ENCODE measurements at places on chromosomes 6 and 20.

DNA sequence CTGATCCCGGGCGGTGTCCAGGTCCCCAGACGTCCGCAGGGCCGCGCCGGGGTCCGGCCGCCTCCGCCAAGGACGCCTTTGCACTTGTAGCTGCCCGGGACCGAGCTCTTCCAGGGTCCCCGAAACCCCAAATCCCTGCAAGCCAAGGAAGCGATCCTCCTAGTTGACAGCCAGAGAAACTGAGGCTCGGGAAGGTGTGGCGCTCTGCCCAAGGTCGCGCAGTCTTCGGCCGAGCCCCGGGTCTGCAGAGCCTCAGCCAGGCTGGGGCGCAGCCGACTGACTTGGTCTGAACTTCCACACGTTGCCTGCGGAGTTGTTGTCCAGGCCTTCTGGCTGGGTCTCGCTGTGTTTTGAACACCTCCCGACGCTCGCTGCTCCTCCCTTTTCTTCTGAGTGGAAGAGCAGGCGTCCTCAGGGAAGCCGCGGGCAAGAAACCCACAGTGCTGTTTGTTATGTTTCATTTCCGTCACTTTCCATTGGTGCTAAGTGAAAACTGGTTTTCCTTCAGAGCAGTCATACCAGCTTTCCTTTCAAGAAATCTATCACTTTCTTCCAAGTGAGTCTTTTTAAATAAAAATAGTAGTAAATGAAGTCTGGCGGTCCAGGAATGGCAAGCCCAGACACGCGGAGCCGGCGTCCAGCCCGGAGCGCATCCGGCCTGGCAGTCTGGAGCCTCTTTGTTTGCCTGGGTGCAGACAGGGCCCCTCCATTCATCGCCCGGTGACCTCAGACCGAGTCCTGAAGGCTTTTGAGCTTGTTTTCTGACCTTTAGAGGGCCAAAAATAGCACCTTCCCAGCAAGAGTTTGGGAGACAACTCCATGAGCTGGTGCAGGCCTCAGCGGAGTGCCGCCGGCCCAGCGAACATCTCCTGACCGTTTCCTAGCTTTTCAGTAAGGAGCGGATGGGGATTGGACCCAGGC, 698 bp downstream of the FAM210B start:
- peak; percentile 14 for DNase-seq

DNA sequence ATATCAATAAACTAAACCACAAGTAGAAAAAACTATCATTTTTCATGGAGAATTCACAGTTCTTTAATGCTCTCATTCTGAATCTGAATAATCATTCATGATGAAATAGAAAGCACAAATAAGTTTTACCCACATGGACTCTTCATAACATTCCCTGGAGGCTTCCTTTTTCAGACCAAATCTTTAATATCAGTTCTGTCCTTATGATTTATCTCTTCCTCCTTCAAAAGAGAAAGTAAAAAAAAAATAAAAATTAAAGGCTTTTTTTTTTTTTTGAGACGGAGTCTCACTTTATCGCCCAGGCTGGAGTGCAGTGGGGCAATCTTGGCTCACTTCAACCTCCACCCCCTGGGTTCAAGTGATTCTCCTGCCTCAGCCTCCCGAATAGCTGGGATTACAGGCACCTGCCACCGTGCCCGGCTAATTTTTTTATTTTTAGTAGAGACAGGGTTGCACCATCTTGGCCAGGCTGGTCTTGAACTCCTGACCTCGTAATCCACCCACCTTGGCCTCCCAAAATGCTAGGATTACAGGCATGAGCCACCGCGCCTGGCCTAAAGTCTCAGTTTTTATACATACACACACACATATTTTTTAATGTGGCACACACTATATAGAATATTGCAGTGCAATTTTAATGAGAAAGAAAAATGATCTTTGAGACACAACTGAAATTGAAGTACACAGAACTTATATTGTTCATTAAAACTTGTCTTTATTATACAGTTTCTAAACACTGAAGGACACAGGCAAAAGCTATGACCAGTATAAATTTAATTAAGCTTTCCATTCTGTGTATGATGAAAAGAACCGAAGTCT, 31.9 kb upstream of the ZNF217 start:
- DNase-seq = no peak

DNA sequence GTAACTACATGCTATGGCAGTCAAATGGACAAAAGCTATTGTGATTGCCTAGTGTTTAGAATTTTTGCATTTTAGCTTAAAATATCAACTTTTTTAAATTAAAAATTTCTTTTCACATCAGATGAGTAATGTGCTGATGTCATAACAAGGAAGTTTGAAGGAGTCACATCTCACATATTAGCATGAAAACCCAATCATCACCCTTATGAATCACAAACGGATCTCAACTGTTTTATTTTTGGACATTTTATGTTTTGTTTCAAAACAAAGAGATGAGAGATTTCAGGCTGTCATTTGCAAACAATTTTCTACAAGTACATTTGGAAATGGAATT, 53.6 kb upstream of the TRERF1 start:
- DNase-seq = no peak

- no peak for DNase-seq
Observed at GRCh38 chr20:44314870-44315269, 3.9 kb upstream of the FITM2 start.

- no peak for DNase-seq
Observed at GRCh38 chr20:24980291-24981053, 12.1 kb downstream of the APMAP start.

- DNase-seq = no peak
Observed at GRCh38 chr6:14630016-14630415, 512.4 kb downstream of the CD83 start.

GRCh38 chr20:56358070-56358469, 704 bp upstream of the FAM210B start:
- DNase-seq = no peak

DNA sequence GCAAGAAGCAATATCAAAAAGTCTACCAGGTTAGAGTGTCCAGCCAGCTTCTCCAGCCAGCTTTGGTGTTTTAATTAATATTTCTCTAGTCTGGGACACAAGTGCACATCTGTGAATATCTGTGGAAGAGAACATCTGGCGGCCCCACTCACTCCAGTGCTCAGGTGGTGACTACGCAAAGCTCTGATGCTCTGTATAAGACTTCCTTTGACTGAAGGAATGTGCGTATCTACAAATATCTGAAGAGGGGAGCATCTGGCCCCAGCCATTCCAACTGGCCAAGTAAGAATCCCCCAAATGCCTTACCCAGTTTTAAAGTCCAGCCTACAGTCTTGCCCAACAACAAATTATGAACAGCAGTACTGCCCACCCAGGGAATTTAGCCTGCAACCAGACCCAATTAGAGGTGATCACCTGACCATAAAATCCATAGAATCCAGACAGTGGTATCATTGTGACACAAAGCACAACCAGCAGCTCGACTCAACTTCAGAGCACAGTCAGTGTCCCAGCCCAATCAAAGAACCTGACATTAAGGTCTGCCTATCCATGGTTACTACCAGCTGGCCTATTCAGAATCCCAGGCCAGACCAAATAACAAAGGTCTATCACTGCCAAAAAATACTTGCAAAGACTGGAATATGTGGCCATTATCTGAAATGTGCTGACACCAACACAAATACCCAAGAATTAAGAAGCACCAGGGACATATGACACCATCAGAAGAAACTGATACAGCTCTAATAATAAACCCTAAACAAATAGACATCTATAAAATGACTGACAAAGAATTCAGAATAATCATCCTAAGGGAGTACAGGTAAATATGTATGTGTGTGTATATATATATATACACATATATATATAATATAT, 76.1 kb upstream of the MANEA start:
- no peak for DNase-seq

GRCh38 chr6:84227044-84227433, 404 bp downstream of the CEP162 start:
- DNase-seq = no peak

DNA sequence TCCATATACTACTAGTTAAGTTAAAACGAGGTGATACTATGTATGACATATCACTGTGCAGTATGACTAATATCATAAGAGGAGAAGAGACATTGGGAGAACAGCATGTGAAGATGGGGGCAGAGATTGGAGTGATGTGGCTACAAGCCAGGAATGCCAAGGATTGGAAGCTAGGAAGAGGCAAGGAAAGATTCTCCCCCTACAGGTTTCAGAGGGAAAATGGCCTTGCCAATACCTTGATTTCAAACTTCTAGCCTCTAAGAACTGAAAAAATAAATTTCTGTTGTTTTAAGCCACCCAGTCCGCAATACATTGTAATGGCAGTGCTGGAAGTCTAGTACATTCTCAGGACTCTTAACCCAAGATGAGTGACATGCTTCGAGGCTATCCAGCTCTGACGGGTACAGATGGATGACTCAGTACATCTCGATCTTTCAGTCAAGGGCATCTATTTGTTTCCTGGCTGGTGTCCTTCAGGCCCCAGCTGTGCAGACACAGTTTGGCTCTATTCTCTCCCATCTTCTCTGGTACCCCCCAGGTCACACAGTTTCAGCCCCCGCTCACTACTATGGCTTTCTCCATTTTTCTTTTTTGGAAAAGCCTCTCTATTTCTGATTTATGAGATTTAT, 55.5 kb upstream of the THEMIS start:
- no peak for DNase-seq

GRCh38 chr20:50438986-50439407, 71.2 kb upstream of the PTPN1 start:
- peak; percentile 79 for DNase-seq

DNA sequence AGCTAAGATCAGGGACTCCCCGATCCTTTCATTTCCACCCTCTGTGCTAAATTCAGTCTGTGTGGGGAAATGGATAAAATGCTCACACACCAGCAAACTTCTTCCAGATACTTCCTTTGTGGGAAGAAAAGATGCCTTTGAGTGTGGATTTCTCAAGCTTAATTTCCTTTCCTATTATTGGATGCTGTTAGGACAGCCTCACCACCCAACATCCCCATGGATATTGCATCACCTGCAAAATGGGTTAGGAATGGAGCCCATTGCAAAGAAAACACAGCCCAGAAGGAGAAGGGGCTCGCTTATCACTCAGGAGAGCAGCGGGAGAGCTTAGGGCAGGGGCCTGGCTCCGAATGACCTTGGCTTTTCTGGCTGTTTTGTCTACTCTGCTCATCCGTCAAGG, 272.2 kb downstream of the CDC5L start:
- DNase-seq = no peak

DNA sequence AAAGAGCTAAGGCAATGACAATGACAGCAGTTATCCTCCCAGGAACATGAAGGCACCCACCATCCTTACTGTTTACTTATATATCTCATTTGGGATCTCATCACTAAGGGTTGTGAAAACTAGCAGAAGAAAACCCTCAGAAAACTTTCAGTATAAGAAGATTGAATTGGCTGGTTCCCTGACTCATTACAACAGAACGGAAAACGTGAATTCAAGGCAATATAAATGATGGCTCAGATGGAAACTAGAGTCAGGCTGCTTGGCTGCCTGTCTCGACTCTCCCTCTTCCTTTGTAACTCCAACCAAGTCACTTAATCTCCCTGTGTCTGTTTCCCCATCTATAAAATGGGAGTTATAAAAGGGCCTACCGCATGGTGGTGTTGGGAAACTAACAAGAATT, 387.1 kb upstream of the JARID2 start:
- DNase-seq = peak; percentile 30

GRCh38 chr6:163984124-163984936, 569.8 kb downstream of the QKI start:
- DNase-seq = no peak

- DNase-seq = no peak
Observed at GRCh38 chr20:14178952-14179351, 158.5 kb downstream of the FLRT3 start.

DNA sequence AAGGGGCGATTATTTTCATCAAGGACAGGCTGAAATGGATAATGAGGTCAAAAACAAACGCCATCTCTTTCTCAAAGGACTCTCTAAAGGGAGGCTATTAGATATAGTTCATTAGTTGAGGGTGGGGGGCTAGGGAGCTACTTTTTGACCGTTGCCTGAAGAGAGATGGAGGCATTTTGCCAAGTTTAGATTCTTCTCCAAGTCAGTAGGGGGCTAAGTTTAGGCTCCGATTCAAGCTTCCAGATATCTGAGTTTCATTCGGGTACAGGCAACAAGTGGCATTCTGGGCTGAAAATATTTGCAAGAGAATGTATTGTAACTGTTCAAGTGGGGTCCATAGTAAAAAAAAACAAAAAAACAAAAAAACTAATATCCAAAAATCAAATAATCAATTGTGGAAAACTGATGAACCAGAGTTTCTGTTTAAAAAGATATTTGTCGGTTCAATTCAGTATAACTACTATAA, 43.4 kb upstream of the PIM1 start:
- no peak for DNase-seq

GRCh38 chr20:39491711-39492110, 529.6 kb downstream of the DHX35 start:
- DNase-seq = no peak

- no peak for DNase-seq
Observed at GRCh38 chr6:54695815-54696214, 150.8 kb upstream of the FAM83B start.

DNA sequence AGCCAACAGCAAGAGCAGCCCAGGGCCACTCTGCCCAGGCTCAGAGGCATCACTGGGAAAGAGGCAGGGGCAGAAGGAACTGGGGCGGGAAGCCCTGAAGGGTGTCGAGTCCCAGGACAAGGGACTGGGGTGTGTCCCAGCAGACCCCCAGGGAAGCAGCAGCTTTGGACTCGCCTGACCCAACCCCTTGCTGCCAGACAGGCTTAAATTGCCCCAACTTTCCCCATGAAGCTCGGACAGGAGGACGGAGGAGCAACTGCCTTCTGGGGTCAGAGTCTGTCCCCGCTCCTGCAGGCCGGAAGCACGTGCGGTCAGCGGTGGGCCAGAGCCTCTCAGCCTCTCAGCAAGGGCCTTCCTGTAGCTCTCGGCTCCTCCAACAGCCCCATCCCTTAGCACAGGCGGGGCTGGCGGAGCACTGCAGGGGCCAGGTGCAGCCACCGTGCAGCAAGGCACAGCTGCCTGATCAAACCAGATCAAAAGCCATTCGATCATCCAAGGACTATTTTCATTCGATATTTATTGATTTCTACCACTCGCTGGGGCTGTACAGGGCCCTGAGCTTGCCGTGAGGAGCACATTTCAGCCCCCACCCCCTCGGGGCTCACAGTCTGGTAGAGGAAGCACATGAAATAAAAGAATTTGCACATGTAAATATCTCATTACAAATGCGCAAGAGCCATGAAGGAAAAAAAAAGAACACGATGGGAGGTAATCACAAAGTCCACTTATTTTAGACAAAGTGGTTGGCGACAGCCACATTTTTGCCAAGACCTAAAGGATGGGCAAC, 31.8 kb upstream of the STX16 start:
- no peak for DNase-seq

DNA sequence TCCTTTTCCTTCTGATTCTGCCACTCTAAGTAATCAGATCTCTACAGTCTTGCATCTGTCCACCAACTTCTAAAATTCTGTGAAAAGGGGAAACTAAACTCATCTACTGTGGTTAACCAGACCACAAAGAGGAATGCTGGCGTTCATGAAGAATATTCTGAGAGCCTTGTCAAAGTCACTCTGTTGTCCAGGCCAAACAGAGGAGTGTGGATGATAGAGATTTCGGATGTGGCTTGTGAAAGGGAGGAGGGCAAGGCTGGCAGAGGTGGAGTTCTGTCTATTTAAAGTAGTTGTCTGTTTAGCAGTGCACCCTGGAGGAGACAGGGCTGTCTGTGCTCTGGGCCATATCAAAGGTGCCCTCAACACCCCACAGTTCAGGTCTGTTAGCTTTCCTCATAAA, 33.9 kb downstream of the CCN2 start:
- no peak for DNase-seq

- DNase-seq = no peak
Observed at GRCh38 chr6:29507319-29507718, 19.6 kb upstream of the MAS1L start.

GRCh38 chr6:43974643-43975230, 152.5 kb downstream of the MRPL14 start:
- no peak for DNase-seq

- DNase-seq = no peak
Observed at GRCh38 chr6:35247642-35248231, 11.8 kb upstream of the ZNF76 start.
